ENCODE measurements at places on chromosomes 16 and 17.

DNA sequence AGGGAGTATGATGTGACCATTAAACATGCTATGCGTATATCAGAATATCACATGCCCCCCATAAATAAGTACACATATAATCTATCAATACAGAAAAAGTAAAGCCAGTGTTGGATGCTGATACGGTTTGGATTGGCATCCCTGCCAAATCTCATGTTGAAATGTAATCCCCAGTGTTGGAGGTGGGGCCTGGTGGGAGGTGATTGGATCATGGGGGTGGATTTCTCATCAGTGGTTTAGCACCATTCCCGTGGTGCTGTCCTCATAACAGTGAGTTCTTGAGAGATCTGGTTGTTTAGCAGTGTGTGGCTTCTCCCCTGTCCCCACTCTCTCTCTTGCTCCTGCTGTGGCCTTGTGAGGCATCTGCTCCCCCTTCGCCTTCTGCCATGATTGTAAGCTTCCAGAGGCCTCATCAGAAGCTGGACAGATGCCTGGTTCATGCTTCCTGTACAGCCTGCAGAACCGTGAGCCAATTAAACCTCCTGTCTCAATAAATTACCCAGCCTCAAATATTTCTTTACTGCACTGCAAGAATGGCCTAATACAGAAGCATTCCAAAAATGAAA is 88.9 kb downstream of the AATF start:
- DNase-seq = no peak

GRCh38 chr17:28900986-28901726 is 1.7 kb downstream of the DHRS13 start:
- no peak for DNase-seq

- DNase-seq = no peak
These were observed 81.4 kb upstream of the ELAC2 start for GRCh38 chr17:13099089-13099735.

DNA sequence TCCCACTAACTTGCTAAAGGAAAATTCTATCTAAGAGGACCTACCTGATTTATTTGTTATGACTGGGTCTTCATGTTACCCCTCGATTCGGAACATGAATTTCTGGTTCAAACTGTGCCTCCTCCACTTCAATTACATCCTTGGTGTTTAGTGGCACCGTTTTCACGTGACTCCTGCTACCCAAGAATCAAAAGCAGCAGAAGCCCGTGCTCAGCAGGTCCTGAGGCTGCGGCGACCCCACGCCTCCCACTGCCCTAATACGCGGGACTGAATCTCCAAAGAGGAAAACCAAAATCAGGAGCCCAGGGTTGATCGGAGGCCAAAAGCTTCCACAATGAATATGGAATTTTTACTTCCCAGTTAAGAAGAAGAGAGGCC is 94.0 kb upstream of the METRNL start:
- DNase-seq = no peak

GRCh38 chr16:24552705-24553246 is 13.4 kb downstream of the RBBP6 start:
- no peak for DNase-seq

DNA sequence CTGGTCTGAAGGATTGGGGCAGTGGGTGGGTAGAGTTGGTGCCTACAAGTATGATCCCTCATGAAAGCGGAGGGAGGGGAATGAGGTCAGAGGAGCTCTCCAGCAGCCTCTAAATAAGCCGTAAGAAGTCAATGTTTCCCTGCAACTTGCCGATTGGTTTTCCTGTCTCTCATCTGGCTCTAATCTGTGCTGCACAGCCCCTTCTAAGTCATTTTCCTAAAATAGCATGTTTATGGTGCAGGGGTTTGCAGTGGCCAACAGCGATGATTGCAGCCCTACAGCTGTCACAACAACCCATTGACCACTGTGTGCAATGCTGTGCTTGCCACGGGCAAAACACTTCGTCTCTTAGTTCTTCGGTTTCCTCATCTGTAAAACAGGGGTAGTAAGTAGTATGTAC is 189.2 kb downstream of the PRKCB start:
- DNase-seq = no peak

DNA sequence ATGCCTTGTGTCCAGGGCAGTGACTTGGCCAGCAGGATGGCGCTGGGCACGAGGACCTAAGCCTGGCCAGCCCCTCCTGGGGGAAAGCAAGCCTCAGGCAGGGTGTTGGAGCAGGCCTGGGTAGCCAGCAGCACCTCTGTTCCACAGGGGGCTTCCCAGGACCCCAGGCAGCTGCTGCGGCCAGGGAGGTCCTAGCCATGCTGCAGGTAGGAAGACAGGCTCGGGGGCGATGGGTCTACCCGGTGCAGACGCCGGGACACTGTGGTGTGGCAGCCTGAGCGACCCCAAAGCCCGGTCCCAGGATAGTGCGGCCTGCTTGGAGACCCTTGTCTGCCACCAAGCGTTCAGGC is 22.4 kb upstream of the AATK start:
- no peak for DNase-seq

DNA sequence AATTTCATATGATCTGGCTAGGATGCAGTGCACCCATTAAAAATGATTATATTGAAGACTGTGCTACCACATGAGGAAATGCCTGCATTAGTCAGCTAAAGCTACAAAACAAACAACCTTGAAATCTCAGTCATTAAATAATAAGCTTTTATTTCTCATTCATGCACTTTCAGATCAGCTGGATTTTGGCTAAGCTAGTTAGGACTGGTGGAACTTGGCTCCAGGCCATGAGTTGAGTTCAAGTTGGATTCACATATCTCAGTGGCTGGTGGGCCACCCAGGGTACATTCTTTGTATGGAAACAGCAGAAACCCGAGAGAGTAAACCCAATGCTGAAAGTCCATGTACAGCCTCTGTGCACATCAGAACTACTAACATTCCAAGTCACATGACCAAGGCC is 6.4 kb upstream of the SLFN12L start:
- DNase-seq = no peak

DNA sequence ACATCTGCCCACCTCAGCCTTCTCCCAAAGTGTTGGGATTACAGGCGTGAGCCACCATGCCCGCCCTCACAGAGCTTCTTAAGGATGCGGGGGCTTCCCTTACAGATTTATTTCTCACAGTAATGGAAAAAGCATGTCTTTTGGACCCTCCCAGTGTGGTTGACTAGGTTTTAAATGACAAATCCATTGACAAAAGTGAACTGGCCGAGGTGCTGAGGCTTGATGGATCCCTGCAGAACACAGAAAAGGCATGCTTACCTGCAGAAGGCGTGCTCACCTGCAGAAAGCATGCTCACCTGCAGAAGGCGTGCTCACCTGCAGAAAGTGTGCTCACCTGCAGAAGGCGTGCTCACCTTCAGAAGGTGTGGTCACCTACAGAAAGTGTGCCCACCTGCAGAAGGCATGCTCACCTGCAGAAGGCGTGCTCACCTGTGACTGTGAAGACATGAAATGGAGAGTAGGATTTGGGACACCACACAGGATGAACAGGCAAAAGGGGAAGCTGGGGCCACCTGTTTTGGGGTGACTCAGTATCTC is 15.1 kb upstream of the BBS2 start:
- DNase-seq = no peak

GRCh38 chr16:71630808-71631207 is 4.8 kb downstream of the MARVELD3 start:
- DNase-seq = no peak

DNA sequence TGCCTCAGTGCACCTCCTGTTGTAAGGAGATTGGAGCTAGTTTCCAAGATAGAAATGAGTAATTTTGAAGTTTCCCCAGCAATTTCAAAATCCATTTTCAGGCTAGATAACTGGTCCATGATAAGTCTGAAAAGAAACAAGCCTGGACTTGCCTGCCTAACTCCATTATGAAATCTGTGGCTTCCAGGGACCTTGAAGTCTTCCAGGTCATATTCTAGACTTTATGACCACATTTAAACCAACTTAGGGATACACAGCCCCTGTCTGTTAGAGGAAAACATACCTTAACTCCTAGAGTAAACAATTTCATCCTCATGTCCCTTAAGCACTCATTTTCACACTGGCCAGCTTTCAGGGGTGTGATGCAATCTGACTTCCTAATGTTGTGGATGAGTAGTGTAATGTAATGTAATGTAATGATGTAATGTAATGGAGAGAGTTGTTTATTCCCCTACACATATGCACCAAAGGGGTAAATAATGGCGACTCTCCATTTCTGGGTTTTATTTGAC is 96.7 kb upstream of the FAM20A start:
- peak; percentile 90 for DNase-seq

DNA sequence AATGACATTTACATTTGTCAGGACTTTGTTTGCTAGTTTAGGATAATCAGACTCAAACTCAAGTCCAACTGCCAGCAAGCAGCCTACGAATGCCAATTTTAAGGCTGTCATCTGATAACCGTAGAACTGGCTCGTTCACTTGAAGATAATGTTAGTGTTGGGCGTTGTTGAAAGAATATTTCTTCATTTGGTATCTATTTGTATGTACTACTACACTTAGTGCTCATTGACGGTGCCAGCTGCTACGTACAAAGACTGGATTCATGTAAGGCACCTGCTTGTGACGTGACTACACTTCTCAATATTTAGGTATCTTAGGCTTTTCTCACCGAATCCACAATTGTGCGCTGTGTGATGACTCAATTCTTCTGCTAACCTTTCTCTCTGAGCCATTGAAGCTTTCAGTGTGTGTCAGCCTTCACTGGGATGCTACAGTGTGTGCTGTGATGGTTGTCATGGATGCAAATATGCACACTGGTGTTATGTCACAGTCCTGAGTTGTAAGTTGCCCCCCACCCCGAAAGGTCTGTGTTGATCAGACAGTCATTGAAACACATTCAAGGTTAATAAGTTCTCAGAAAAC is 5.7 kb downstream of the ATP2C2 start:
- DNase-seq = no peak

DNA sequence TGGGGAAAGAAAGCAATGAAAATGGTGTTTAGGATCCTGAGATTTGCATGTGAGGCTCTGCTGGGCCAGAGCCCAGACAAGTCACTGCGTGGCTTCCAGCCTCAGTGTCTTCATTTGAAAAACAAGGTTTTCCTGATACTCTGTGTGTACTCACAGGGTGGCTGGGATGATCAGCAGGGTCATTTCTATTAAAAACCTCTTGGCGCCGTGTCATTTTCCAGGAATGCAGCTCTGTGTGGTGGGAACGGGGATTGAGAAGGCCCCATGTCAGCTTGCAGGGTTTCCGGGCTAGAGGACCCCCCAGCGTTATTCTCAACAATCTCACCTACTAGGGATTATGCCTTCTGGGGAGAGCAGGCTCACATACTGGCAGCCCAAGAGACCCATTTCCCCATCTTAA is 73.5 kb downstream of the FOXL1 start:
- no peak for DNase-seq

- DNase-seq = no peak
These were observed 3.0 kb downstream of the KCNJ12 start for GRCh38 chr17:21379080-21379711.

- DNase-seq = peak; percentile 80
These were observed 699 bp downstream of the MPRIP start for GRCh38 chr17:17042851-17043460.

DNA sequence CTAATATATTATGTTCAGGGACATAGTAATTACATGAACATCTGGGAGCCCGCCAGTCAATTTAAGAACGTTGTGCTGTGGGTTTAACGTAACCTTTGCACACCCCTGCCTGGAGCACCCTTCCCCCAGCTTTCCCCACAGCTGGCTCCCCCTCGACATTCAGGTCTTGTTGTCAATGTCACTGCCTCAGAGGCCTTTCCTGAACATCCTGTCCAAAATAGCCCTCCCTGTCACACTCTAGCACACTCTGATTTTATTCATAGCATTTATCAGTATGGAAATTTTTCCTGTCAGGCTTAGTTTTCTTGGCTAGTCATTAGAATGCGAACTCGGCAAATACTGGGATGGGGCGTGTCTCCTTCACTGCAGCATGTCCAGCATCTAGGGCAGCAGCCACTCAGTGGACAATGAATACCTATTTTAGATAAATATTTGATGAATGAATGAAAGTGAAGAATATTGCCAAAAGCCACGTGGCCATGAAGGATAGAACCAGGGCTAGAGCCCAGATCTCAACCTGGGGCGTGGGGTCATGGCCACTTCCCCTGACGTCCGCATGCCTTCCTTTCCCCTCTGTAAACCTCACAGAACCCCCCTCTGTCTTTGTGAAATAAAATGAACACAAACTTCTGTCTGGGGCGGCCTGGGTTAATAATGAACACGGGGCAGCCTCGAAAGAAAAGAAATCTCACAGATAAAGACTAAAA is 10.5 kb downstream of the PIK3R6 start:
- DNase-seq = no peak

DNA sequence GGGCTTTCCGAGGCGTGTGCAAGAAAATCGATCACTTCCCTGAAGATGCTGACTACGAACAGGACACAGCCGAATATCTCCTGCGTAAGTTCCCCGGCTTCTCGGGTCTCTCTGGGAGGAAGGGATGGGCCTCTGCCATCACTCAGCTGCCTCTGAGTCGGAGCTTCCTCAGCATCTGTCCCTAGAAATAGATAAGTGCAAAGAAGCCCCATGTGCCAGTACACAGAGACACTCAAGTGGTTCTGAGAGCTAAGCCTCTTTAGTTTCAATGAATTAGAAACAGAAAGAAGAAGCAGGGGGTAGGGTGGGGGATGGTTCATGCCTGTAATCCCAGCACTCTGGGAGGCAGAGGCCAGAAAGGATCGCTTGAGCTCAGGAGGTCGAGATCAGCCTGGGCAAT is 90.6 kb downstream of the CACNG3 start:
- no peak for DNase-seq

GRCh38 chr17:50276588-50277356 is 2.5 kb downstream of the TMEM92 start:
- no peak for DNase-seq

DNA sequence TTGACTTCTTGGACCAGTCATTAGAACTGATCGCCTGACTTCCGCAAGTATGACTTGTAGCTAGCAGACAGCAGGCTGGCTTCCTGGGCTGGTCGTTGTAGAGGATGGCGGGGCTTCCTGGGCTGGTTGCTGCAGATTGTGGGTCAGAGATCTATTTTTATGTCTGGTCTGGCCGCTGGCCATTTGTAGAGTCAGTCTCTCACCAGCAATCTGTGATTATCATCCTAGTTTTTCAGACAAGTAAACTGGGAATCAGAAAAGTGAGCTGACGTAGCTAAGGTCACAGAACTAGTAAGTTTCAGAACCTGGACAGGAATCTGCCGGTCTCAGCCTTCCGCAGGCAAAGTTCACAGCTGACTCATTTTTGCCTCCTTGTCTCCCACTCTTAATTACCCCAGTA is 19.1 kb downstream of the GPR142 start:
- no peak for DNase-seq

DNA sequence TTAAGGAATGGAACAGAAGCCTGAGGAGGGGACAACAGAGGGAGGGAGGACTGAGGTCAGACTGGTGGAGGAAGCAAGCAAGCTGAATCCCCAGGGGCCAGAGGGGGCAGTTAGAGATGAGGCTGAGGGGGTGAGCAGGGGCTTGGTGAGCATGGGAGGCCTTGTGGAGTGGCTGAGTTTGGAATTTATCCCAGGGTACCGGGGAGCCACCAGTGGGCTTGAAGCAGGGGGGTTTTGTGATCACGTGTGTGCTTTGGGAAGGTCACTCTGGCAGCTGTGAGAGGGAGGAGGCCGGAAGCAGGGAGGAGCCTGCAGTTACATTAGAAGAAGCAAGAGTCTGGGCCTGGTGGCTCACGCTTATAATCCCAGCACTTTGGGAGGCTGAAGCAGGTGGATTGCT is 9.8 kb upstream of the CTCF start:
- DNase-seq = no peak

GRCh38 chr17:38559051-38559879 is 46.5 kb downstream of the SRCIN1 start:
- DNase-seq = peak; percentile 30

- no peak for DNase-seq
These were observed 34.8 kb upstream of the CPHXL start for GRCh38 chr16:75761108-75761507.

- peak; percentile 91 for DNase-seq
These were observed at the start of gene ADCY9 for GRCh38 chr16:4116325-4117249. Gene ADCY9 (minus strand): TSS chr16:4116442. CDS start chr16:4115442, 1,000 bp downstream.

GRCh38 chr17:49471769-49472168 is 23.3 kb upstream of the NGFR start:
- no peak for DNase-seq
